ENCODE measurements at places on chromosomes 4 and X.
A peak's percentile ranks its signal among the peaks of the same experiment; 100 is the strongest.

DNA sequence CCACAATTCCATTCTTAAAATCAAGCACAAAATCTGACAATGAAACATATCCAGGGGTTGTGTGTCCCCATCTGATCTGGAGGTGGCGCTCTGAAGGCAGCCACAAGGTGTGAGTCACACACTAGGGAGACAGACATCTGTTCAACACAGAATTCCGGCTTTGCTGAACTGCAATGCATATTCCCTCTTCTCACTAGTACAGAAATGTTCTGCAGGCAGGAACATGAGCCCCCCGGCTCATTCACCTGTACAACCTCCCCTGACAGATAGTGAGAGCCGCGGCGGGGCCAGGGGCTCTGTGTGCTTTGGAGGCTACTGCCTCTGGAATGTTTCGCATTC, 41.9 kb downstream of the WDR1 start:
- peak; percentile 9 for DNase-seq

- DNase-seq: peak; percentile 80
Observed at GRCh38 chrX:130173190-130173895, 1.6 kb downstream of the RAB33A start.

DNA sequence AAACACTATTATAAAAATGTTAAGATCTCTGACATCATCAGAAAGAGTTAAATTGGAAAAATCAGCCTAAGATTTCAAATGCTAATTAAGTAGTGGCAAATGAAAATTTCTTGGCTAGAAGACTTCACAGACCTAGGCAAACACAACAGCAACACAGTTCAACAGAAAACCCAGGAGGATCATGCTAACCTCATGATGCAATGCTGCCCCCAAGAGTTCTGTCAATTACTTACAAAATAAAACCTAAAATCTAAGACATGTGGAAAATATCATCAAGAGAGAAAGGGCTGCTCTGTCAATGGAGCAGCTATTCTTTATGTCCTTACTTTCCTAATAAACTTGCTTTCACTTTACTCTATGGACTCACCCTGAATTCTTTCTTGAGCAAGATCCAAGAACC, 21.0 kb downstream of the S100G start:
- DNase-seq: peak; percentile 18

DNA sequence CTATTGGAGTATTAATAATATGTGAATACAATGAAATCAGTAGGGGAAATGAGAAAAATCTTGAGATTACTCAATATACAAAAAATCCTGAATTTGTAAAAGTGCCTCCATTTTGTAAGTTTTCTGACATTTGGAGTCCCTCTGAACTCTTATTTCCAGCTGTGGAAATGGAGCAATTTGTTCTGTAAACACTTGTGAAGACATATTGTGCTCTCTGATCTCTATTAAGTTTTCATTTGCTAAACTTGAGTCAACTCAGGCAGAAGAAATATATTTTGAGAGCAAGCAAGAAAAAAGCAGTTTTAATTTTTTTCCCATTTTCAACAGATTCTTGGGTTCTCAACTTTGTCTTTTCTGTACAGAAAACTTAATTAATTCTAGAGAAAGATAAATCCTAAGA, 51.4 kb upstream of the PCDH18 start:
- DNase-seq: no peak

DNA sequence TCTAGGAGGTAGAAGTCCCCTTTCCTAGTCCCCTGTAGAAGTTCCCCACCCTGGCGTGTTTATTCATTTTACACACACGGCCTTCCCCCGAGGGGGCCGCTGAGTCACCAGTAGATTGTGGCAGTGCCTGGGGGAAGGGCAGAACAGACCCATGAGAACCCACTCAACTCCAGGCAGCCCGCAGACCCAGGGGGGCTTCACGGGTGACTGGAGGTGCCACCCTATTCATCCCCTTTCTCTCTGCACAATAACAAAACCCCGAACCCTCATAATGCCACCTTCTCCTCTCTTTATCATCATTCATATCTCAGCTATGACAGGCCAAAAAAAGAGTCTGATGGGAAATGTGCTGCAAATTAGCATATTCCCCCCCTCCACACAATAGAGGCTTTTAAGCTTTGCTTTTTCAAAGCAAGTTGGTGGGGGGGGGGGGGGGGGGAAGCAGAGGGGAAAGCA, 20.4 kb upstream of the GPM6B start:
- DNase-seq: no peak

- DNase-seq: no peak
Observed at GRCh38 chrX:110397904-110398303, 39.3 kb downstream of the RTL9 start.

DNA sequence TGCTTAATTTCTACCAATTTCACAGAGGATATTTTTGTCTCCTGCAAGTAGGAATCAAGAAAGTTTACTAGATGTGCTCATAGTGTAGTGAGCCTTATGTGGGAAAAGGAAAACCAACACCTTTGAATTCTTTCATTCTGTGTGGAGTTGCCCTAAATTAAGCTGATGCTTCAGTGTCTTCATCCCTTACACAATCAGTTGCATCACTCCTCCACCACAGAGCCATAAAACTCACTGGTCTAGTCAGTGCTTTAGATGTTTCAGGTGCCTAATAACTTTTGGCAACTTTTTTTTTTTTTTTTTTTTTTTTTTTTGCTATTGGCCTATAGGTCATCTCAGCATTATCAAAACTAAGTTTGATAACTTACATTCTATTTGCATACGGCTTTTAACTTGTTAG, 41.5 kb downstream of the HHIP start:
- DNase-seq: no peak

DNA sequence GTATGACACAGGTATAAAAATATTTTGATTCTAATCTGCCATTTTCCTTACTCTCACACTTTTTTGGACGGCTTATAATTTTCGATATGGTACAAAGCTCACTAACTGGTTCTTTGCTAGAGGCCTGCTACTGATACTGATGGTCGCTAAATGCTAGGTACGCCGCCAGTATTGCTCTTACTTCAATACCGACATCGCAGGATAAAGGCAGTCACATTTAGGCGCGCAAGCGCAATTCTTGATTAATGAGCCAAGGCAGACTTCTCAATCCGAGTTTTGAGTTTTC, 557 bp upstream of the USP38 start:
- no peak for DNase-seq

GRCh38 chr4:112898357-112899141, 150.9 kb upstream of the ANK2 start:
- no peak for DNase-seq

DNA sequence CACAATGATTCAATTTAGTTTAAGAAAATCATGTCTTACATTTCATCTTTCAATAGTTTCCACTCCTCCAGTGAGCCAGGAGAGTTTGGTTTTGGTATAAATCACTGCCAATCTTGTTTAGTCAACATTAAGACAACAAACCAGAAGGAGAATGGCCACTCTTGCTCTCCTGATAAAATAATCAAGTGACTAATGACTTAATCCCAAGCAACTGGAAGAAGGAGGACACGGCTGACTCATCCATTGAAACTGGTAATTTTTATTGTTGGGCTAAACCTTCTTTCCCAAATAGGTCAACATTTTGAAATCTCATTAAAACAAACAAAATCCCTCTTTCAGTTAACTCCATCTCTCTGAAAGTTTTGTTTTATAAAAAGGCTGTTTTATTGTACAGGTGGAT, 230.2 kb downstream of the CLCN4 start:
- no peak for DNase-seq

GRCh38 chr4:54318904-54319303, 89.8 kb downstream of the PDGFRA start:
- DNase-seq: peak; percentile 79

DNA sequence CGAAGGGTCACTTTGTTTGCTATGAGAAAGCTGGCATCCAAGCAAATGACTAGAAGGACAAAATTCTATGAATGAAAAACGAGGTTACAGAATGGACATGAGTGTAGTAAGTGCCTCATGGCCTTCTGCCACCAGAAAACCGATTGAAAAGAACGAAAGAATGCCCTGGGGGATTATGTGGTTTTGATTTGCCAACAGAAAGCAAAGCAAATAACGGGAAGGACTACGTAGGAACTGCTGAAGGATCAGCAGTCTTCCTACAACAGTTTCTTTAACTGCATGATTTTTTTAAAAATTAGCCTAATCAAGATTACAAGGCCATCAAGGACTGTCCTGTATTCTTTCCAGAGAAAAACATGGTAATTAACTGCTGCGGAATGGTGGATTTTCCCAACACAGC, 50.6 kb downstream of the NRK start:
- DNase-seq: no peak

- DNase-seq: no peak
Observed at GRCh38 chrX:116239944-116240840, 69.6 kb downstream of the AGTR2 start.

DNA sequence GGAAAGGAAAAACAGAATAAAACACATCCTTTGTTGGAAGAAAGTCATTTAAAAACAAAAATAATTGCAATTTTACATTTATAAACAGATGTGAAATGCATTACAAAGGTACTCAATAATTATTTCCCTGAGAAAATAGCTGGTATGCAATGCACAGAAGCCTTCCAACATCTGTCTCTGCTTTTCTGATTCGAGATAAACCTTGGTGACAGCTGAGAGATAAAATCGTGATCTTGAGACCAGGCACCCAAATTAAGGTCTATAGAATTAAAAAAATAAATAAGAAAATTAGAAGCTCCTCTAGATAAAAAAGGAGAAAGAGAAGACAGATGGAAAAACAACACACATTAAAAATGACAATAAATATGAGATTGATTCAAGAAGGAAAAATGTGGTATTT, 544.0 kb downstream of the SPRY1 start:
- no peak for DNase-seq

GRCh38 chrX:135347381-135348016, 38.2 kb downstream of the ETDC start:
- no peak for DNase-seq

DNA sequence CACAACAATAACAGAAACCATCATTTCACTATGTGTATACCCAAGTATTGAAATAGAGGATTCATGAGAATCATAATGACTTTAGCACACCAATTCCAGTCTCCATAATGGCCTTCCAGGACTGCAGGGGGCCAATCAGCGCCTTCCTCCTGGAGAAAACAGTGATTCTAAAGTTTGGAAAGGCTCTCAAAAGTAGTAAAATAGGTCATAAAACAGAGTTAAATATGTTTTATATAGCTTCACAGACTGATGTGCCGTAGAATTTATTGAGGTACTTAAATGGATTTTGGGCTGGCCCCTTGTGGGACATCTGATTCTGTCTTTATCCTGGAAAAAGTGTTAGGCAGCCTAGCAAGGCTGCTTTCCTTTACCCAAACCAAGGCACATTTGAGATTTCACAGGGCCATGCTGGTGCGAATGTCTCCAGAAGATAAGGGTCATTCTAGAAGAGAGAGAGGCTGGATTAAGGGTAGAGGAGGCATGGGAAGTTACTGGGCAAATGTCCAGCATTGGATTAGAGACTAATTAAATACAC, 543.9 kb downstream of the GALNTL6 start:
- no peak for DNase-seq

DNA sequence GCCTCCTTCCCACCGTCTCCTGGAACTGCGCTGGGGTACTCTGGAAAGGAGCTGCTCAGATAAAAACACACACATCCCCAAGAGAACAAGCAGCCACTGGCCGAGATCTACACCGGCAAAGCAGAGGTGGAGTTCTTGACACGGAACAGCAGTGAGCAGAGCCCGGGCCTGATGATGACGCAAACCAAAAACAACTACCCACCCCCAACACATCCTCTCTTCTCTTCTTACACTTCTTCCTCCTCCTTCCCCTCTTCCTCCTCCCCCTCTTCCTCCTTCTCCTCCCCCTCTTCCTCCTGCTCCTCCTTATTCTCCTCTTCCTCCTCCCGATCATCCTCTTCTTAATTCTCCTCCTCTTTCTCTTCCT, 4.6 kb downstream of the PNMA5 start:
- DNase-seq: peak; percentile 21

DNA sequence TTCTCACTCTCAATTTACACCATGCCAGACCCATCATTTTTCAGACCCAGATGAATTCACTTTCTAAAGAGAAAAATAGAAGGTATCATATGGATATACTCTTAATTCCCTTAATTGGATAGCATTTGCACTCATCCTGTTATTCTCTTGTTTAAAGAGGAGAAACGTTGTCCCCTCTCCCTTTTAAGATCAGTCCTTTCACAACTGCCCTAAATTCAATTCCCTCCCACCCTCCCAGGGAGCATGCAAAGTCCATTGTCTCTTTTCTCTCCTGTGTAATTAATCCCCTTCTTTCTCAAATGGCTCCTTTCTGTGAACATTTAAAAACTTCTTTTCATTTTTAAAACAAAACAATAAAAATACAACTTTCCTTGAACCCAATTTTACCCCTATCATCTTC, 124.7 kb upstream of the TLL1 start:
- no peak for DNase-seq

DNA sequence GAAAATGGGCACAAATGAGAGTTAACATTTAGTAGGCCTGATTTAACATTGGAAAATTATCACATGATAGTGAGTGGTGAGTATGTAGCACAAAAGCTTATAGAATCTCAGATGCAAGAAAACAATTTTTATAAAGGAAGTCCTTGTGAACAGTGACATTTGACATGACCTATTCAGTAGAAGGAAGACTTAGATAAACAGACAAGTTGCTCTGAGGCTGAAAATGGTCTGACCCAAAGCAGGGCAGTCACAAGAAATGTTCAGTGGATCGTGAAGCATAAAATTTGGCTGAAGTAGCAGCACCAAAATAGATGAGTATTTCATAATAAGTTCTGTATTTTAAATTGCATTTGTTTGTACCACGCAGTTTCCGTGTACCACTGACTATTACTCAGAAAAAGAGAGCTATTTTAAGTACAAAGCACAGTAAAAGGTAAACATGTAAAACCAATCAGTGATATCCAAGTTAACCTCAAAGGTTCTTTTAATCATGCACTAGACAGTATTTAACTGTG, 605.7 kb upstream of the PABPC4L start:
- no peak for DNase-seq

DNA sequence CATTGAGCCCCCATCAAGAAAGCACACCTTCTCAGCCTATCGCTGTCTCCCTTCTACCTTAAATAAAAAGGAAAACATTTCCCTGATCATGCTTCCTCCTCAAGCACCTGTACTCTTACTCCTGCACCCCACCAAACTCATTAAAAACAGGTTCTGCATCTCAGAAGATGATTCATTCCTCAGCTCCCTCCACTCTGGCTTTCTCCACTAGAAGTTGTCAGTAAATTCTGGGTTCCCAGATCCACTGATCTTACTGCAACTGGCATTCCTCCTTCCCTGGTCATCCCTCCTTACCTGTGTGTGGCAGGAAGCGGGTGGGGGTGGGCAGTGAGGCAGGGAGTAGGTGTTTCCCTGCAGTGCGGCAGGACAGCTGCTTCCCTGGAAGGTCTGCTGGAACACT, 108.8 kb downstream of the GPR143 start:
- DNase-seq: no peak

GRCh38 chr4:88177983-88178625, 19.7 kb upstream of the ABCG2 start:
- DNase-seq: peak; percentile 21
